ENCODE measurements at places on chromosomes 1 and 21.

- peak; percentile 14 for DNase-seq
Measured at GRCh38 chr1:58755468-58755872, 28.4 kb downstream of the JUN start.

DNA sequence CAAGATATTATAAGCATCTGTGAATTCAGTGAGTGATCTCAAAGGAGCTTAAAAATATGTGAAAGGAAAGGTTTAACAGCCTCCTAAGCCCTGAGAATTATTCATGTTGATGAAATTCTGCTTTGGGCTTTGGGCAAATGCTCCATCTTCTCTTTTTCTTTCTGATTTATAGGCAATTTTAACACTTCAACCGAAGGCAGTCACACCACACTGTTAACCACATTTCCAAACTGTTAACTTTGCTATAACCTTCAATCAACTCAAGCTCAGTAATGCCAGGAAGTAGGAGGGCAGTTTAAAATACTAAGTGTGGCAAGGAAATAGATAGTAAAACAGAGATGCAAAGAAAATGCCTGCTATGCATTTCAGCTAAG lies 54.4 kb upstream of the NEK7 start:
- DNase-seq, result no peak

GRCh38 chr1:151728151-151729054 lies 7.1 kb downstream of the RIIAD1 start:
- no peak for DNase-seq

GRCh38 chr1:21294266-21294989 lies 4.2 kb upstream of the ECE1 start:
- peak; percentile 91 for DNase-seq

GRCh38 chr1:48611841-48612240 lies 139.8 kb upstream of the SPATA6 start:
- no peak for DNase-seq

GRCh38 chr1:30685796-30686165 lies 37.6 kb downstream of the MATN1 start:
- no peak for DNase-seq

- DNase-seq, result no peak
Measured at GRCh38 chr1:228370439-228370940, 36.1 kb downstream of the TRIM11 start.

GRCh38 chr1:26976621-26977510 lies 16.6 kb upstream of the KDF1 start:
- DNase-seq, result no peak

- DNase-seq, result no peak
Measured at GRCh38 chr1:192936313-192937018, 122.7 kb downstream of the UCHL5 start.

DNA sequence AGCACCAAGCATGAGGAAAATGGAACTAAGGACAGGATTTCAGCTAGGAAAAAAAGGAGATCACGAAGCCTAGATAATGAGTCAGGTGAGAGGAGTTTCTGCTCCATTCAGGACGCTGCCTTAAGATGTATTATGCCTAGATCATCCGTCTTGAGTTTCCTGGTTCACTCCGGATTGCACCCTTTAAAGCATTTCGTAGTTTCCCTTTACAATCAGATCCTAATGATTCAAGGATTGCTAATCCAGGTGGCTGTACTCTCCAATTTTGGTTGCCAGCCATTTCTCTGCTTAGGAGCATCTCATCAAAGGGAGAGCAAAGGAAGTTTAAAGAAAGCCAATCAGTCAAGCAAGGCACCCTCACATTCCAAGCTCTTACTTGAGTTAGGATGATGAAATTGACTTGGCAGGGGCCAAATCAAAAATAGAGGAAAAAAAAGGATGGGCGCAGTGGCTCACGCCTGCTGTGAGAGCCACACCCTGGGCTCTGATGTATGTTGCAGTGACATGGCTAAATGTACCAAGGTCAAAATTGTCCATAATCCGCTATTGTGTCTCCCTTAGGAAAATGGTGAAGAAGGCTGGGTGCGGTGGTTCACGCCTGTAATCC lies 156.9 kb upstream of the SOD1 start:
- no peak for DNase-seq

DNA sequence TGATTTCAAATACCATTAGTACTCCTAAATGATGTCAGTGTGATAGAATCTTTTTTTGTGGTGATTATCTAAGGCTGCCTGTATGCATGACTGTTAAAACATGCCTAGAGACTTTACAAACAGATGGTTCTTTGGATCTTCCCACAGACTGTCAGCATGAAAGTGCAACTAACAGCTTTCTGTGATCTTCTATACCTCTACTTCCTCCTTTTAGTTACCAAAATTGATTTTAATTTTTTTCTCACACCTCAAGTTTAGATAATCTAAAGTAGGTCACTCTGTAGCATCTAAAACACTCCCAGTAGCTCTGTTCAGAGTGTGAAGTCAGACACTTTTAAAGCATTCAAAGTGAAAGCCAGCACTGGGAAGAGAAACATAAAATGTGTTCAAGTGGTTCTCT lies 534.5 kb downstream of the PTPRC start:
- DNase-seq, result no peak

DNA sequence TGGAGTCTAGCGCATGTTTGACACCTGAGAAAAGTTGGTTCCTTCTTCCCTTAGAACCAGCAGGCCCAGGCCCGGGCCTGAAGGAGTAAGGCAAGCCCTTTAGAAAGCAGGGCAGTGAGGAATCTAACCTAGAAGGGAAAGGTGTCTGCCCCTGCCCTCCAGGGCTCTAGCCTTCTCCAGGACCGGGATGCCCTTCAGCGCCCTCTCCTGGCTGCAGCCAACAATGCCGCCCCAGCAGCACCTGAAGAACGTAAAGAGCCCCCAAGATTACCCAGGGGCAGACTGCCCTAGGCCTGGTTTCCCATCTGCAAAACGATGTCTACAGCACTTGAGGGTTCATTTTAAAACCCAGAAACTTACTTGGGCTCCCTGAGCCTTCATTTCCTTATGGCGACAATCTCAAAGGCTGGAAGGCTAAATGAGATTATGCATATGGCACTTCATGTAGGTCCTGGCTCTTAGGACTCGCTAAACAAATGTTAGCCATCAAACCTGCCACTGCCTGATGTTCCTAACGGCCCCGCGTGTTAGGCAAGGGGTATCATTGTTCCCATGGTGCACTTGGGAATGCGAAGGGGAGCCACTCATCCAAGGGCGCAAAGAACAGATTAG lies 106.7 kb upstream of the KLHDC7A start:
- no peak for DNase-seq

GRCh38 chr1:197862221-197862620 lies 40.2 kb upstream of the C1orf53 start:
- DNase-seq, result no peak

DNA sequence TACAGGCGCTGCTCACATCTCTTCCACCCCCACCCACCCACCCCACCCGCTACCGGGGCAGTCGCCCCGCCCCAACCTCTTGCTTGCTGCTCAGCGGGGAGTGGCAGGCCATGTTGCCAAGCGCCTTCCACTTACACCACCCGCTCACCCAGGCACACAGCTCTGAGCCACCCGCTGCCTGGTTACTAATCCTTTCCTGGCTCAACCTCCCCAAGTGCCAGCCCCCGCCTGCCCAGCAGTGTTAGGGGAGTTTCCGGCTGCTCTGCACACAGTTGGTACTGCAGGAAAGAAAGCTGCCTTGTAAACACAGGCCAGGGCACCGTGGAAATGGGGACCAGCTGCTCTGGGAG lies 56.2 kb downstream of the LACTBL1 start:
- no peak for DNase-seq

GRCh38 chr21:25569084-25569483 lies 38.2 kb downstream of the MRPL39 start:
- DNase-seq, result no peak

DNA sequence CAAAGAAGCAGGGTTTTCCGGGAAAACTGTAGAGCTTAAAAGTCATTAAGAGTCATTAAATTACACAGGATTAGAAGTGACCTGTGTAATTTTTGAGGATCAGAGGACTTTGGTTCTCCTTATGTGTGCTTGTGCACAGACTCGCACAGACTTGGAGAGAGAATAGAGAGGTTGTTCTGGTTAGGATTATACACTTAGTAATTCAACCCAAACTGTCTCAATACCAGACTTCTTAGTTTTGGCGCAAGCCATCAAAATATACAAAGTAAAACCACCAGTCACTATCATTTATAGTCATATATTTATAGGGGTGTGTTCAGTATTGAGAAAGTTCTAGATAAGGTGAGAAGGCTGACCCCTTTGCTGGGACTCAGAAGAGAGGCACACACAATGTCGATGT lies 112.3 kb downstream of the HLX start:
- DNase-seq, result no peak

DNA sequence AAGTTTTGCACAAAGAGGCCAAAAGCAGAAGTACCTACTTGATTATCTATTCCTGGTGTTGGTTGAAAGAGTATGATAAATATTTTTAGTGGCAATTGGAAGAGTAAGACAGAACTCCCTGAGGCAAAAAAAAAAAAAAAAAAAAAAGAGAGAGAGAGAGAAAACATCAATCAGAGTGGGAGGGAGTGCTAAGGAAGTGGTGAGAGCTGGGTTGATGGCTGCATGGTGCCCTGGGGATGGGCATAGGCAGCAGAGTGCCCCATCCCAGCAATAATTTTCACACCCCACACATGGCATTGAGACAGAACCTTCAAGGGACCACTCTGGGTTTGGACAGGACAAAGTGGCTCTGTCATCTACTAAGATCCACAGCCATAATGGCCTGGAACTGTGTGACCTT lies 59.4 kb upstream of the FAM20B start:
- DNase-seq, result no peak

- no peak for DNase-seq
Measured at GRCh38 chr1:206699626-206700025, 14.9 kb downstream of the MAPKAPK2 start.

- DNase-seq, result no peak
Measured at GRCh38 chr21:22754746-22755145, 1756.5 kb downstream of the NCAM2 start.

- no peak for DNase-seq
Measured at GRCh38 chr1:220521778-220522177, 6.2 kb upstream of the MARK1 start.

DNA sequence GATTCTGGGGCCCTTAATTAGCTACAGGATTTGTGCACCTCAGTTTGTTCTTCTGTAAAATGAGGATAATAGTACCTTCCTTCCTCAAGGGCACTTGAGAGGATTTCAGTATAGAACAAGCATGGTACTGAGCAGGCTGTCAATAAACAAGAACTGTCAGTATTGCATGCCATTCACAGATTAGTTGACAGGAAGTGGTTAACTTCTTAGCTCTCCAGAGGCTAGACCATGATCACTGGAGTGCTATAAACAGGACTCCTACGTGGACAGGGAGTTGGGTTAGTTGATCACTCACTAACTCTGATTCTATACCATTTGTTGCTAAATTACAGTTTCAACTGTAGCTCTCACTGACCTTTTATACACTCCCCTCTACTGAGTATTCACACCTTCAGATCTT lies 126.2 kb upstream of the DAB1 start:
- DNase-seq, result no peak

DNA sequence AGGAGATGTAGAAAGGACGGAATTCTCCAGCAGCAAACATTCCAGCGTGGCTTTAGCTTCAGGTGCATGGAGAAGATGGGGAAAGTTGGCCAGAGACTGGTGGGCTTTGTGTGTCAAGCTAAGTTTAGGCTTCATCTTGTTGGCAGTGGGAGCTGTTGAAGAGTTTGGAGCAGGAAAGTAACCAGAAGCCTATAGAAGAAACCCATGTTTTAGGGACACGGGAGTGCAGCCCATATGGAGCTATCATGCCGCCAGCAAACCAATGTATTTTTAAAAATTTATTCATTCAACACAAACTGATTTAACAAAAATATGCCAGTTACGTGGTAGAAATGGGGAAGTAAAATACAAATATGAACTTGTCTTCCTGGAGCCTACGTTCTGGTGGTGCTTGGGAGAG lies 53.7 kb downstream of the ACTL8 start:
- no peak for DNase-seq

DNA sequence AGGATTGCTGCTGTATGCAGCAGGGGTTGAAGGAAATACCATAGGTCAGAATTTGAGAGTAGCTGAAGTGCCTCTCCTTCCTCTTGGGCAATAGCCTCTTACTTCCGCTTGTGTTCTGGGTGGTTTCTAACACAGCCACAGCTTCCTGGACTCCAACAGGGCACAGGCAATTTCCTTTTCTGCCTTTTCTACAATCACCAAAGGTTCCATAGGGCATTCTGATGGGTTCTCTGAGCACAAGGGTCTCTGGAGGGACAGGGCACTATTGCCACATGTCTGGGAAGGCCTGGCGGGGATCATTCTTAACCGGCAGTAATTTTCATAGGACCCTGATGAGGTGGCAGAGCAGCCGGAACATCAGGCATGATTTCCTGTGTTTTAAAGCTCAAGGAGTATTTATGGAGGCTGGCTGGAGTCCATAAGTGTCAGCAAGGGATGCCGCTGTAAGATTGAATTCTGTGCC lies 5.5 kb upstream of the AGTRAP start:
- DNase-seq, result peak; percentile 18

GRCh38 chr1:91523482-91523881 lies 22.8 kb downstream of the CDC7 start:
- DNase-seq, result no peak

DNA sequence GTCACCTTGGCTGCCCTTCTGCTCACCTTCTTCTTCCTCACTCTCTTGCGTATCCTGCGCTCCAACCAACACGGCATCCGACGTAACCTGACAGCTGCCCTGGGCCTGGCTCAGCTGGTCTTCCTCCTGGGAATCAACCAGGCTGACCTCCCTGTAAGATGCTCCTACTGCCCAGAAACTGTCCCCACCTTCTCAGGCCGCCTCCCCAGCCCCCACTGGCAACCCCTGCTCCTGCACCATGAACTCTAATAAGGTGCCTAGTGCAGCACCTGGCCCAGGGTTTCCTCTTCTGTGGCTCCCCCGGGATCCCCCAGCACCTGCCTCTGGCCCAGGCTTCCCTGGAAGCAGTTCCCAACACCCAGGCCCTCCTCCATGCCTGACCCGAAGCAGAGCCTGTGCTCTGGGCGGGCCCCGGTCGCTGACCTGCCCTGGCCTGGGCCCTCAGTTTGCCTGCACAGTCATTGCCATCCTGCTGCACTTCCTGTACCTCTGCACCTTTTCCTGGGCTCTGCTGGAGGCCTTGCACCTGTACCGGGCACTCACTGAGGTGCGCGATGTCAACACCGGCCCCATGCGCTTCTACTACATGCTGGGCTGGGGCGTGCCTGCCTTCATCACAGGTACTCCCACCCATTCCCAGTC lies 12.8 kb downstream of the PSRC1 start:
- no peak for DNase-seq

DNA sequence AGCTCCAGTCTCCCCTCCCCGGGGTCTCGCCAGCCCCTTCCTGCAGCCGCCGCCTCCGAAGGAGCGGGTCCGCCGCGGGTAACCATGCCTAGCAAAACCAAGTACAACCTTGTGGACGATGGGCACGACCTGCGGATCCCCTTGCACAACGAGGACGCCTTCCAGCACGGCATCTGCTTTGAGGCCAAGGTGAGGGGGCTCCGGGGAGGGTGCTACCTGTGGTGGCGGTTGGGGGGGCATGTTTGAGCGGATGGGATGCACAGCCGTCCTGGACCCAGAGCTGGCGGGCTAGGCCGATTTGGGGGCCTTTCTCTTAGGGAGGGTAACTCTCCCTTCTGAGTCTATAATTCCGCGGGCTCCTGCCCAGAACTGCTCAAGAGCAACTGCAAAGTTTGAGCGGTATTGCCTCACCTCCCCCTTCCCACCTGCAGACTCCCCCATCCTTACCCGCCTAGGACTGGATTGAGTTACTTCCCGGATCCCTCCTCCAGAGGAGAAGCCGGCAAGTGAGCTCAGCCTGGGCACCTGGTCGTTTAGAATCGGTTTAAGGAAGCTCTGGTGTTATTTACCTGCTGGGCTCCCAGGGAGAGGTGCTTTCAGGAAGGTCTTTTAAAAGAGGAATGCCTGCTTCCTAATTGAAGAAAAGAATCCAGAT lies 730 bp downstream of the NOS1AP start:
- DNase-seq, result no peak

GRCh38 chr1:170593173-170594011 lies 61.4 kb downstream of the GORAB start:
- DNase-seq, result no peak
